GOT3 (cell line): ENCODE measurements at places on chromosomes 2 and 18.

DNA sequence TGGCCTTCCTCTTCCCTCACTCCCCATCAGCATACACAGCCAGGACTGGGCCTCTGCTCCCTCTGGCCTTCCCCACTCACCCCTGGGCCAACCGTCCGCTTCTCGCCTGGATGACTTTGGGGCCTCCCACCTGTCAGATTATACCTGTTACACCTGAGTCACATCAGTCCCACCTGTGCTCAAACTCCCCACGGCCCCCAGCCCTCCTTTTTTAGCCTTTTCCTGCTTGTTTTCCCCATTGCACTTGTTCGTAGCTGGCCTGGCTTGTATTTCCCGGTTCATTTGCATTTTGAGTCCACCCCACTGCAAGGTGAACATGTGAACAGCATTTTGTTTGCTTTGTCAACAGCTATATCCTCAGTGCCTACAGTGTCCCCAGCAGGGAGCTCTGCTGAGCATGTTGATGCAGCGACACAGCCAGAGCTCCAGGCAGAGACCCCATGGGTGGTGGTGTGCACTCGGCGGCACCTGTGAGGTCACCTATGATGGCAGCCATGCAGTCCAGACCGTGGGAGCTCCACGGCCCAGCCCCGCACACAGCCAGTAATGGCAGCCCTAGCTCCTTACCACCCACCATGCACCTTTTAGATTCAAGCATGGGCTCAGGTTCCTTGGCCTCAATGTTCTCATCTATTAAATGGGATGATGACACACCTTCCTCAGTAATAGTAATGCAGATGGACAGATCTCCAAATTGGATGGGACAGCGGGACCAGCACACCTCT, 276.4 kb upstream of the HS6ST1 start:
- DNase-seq = no peak

- no peak for DNase-seq
Observed at GRCh38 chr2:49860170-49860569, 705.9 kb upstream of the FSHR start.

- DNase-seq = no peak
Observed at GRCh38 chr18:75036917-75037688, 171.8 kb downstream of the PTGR3 start.

GRCh38 chr2:63486861-63487290, 101.4 kb downstream of the WDPCP start:
- DNase-seq = no peak

GRCh38 chr2:23273786-23274185, 111.2 kb upstream of the KLHL29 start:
- DNase-seq = no peak

GRCh38 chr2:234564699-234565098, 67.8 kb upstream of the ARL4C start:
- no peak for DNase-seq
